ENCODE measurements at places on chromosomes 16 and 17.

DNA sequence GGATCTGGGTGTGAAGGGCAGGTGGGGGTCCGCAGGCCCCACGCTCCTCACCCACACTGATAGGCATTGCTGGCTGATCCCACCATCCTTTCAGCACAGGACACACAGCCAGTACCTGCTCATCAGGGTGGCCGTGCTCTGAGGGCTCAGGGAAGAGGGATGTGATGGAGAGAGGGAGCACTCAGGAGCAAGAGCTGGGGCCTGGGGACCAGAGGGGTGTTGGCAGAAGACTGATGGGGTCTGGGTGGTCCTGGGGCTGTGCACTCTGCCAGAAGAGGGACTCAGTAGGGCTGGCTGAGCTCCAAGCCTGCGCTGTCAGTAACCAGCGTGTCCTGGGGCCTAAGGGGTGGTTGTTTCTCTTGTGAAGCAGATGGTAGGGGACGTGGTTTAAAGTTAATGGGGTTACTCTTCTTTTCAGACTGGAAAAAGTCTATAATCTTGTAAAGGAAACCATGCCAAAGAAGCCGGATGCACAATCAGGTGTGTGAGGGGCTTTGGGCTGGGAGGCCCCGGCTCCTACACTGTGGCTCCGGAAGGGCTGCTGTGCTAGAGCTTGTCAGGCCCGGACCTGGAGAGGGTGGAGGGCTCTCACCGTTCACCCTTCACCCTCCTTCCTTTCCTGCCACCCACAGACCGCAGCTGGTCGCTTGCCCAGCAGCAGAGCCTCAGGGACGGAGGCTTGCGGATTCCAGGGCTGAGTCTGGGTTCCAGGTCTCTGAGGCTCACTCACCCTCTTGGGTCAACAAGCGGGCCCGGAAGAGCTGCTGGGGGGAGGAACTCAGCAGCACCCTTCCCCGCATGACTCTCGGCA lies 27.8 kb downstream of the POLR3E start:
- no peak for DNase-seq

GRCh38 chr17:65130832-65131231 lies 6.3 kb upstream of the RGS9 start:
- DNase-seq: no peak

- no peak for DNase-seq
These were observed 41.6 kb downstream of the DCAKD start for GRCh38 chr17:45009676-45010467.

- peak; percentile 67 for DNase-seq
These were observed 17.1 kb upstream of the C17orf113 start for GRCh38 chr17:42067371-42068091.

DNA sequence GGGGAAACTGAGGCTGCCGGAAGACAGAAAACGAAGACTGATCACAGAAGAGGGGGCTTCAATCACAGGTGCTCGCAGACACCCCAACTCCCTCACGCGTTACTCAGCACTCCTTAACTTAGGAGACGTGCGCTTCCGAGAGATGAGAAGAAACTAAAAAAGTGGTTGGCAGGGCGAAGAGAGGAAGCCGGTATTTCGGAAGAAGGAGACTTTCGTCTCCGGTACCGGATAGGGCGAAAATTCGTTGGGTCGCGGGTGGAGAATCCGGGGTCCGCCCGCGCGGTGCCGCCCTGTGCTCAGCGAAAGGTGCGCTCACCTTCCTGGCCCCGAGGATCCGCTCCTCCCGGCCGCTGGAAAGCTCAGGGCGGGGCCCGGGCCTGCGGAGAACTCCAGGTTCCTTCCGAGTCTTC lies 917 bp upstream of the TBX2 start:
- no peak for DNase-seq

DNA sequence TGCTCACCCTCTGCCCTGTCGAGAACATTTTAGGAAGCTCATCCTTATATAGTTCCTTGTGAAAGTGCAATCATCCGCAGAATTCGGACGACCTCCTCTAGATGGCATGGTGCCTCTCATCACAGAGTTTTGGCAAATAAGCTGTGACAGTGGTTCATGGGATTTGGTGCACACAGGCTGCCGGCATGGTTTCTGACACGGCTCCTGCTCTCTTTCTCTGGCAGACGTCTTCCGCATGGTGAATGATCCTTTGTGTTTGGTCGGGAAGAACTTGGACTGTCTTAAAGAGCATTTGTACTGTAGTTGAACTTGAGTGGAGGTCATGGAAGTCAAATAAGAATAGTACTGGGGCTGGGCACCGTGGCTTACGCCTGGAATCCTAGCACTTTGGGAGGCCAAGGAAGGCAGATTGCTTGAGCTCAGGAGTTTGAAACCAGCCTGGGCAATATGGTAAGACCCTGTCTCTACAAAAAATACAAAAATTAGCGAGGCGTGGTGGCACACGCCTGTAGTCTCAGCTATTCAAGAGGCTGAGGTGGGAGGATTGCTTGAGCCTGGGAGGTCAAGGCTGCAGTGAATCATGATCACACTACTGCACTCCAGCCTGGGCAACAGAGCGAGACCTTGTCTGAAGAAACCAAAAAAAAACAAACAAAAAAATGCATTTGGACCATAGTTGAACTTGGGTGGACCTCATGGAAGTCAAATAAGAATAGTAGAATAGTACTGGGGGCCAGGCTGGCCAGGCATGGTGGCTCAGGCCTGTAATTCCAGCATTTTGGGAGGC lies 34.7 kb upstream of the NAT9 start:
- no peak for DNase-seq

GRCh38 chr16:31477220-31478216 lies 5.4 kb upstream of the SLC5A2 start:
- no peak for DNase-seq

- DNase-seq: no peak
These were observed 167.4 kb upstream of the CACNG3 start for GRCh38 chr16:24088767-24089166.

DNA sequence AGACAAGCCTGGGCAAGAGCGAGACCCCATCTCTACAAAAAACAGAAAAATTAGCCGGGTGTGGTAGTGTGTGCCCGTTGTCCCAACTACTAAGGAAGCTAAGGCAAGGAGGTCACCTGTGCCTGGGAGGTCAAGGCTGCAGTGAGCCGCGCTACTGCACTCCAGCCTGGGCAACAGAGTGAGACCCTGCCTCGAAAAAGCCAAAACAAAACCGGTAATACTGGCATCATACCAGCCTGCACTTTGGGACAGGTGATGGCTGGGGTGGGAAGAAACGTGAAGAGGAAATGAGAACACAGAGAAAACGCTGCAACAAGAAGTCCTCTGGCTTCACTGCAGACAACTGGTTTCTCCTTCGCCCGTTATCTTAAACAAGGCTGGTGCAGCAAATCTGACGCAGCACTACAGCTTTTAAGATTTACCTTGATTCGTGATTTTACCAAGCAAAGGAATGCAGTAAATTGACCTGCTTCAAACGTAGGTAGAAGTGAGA lies 725 bp upstream of the CASC3 start:
- no peak for DNase-seq

DNA sequence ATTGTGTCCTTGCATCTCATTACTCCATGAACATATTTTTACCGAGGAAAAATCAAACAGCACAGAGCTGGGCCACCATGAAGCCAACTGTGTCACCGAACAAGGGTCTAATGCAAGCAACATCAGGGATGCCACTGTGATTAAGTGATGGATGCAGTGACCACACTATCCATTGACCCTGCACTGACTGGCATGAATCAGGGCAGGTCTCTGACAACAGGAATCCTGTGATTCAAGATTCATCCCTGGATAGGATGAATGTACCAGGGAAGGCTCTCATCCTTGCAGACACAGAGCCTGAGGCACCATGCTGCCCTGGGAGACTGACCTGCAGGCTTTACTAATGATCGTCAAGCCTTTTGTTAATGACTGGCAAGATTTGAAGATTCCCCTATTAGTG lies 41.5 kb upstream of the ZFHX3 start:
- no peak for DNase-seq

DNA sequence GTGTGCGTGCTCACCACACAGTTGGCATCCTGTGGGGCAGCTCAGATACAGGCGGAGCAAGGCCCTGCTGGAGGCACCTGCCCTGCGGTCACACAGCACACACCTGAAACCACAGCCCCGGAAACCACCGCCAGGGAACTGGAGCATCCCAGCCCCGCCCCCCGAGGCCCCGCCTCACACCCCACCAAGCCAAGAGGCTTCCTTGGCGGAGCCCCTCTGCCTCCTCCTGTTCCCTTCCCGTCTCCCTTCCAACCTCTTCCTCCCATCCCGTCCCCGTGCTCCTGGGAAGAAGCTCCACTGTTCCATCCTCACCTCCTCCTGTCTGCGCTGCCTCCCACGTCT lies 205.5 kb downstream of the NTN1 start:
- no peak for DNase-seq

DNA sequence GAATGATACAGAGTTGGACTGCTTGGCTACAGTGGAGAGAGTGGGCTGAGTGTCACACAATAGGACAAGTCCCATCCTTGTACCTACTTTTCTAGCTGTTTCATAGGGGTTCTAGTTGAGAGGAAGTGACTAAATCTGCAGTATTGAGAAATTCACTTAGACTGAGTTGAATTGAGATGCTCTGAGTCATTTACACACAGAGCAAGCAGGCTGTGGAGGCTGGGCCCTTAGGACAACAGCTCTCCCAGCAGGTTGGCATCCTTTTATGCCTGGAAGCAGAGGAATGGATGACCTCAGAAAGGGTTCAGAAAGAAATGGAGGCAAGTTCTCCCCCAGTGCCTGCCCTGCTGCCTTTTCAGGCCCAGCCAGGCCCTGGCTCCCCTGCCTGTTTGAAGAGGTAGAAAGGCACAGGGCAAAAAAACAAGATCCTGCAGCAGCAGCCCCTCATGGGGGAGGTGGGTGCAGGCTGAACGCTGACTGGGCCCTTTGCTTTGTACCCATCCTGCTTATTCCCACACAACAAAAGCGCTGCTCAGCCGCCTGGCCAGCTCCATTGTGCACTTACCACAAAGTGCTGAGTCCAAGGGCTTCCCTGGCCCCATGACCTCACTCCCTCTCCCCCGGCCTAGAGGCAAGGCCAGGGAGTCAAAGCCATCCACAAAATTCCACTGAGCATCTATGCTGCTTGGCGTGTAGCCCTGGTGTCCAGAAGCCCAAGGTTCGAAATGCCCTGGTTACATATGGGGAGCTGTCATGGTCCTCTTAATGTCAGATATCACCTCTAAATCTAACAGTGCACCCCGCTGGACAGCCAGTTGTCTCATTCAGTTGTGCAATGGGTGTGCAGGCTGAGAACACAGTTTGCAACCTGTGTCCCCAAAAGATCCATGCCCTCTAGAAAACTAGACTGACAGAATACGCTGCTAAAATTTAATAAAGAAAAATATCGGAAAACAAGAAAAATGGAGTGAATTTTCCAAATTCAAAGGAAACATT lies 5.4 kb upstream of the CRYBA1 start:
- peak; percentile 84 for DNase-seq

DNA sequence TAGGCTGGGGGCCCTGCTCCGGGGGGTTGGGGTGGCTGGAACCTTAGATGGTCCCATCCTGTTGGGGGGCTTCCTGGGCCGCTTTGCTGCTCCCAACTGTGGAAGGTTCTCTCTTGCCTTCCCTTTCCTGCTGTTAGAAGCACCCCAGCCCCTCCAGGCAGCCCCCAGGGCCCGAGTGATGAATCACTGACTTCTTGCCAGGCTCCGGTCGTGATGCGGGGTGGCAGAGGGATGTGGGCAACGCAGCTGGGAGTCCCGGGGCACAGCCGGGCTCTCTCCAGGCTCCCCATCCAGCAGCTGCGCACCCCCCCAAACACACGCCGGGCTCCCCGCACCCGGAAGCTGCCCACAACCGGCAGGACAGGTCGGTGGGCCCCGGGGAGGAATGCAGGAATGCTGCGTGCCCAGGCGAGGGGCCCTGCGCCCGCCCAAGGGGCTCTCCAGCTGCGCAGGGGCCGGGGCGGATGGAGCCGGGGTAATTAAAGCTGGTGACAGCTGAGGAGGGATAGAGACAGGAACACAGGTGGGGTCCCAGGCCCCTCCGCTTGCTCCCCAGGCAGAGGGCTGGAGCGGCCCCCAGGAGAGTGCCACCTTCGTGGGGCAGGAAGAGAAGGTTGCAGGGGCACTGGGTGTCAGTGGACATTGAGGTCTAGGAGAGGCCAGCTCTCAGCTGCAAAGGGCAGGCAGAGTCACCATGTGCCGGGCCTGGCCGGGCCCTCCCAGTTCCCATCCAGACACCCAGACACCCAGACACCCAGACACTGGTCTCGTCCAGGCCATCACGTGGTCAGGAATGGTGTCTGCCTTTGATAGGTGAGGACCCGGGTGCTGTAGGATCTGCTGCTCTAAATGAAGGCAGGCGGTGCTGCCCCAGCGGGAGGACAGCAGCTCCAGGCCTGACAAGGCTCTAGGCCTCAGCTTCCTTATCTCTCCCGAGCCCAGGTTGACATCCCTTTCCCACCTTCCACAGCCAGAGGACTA lies 15.0 kb upstream of the SLC38A10 start:
- no peak for DNase-seq

GRCh38 chr16:30692396-30693064 lies 6.4 kb upstream of the SRCAP start:
- no peak for DNase-seq

- no peak for DNase-seq
These were observed 12.3 kb upstream of the FASN start for GRCh38 chr17:82110298-82110697.

DNA sequence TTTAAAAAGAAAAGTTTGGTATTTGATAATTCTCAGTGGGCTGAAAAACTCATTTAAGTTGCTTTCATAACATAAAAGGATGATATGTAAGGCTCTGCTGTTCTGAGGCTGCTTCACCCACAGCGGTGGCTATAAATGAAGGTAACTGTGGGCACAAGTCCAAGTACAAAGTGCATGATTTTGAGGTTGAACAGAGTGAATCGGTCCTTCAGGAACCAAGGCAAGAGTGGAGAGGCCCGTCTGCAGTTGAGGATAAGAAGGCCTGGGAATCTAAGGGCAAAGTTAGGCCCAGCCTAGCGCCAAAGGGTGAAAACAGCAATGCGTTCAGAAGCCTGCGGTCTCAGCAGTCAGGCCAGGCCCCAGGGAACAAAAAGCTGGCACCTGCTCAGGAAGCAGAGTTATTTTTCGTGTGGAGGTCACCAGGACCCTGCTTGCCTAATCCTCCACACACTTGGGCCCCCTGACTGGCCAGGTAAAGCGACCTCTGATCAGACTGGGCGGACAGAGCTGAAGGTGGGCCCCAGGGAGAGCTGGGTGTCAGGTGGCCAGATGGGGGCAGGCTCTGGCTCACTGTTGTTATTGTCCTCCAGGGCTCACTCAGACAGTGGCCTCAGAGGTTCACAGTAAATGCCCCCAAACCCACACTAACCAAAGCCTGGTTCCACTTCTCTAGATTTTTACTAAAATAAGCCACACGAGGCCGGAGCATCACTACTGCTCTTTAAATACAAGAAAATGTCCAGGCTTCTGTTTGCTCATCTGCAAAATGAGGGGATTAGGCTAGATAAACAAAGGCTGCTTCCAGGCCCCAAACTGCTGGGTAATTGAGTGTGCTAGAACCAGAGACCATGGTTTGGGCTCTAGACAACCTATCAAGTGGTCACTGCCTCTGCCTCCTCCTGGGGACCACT lies 46.5 kb downstream of the TEX2 start:
- peak; percentile 56 for DNase-seq

- DNase-seq: no peak
These were observed 30.5 kb downstream of the GPT2 start for GRCh38 chr16:46914556-46915201.

GRCh38 chr17:68398691-68399637 lies 58.3 kb downstream of the WIPI1 start:
- DNase-seq: no peak

GRCh38 chr17:80827646-80828643 lies 163.7 kb upstream of the CHMP6 start:
- DNase-seq: no peak

- no peak for DNase-seq
These were observed 9.0 kb upstream of the CDRT15 start for GRCh38 chr17:14245629-14246028.

GRCh38 chr17:82116246-82116645 lies 18.2 kb upstream of the FASN start:
- DNase-seq: no peak
